Activated CD8-positive, alpha-beta memory T cell treated with anti-CD3 and anti-CD28 coated beads for 4 hours (primary cell): ENCODE measurements at places on chromosomes 5 and 9.

DNA sequence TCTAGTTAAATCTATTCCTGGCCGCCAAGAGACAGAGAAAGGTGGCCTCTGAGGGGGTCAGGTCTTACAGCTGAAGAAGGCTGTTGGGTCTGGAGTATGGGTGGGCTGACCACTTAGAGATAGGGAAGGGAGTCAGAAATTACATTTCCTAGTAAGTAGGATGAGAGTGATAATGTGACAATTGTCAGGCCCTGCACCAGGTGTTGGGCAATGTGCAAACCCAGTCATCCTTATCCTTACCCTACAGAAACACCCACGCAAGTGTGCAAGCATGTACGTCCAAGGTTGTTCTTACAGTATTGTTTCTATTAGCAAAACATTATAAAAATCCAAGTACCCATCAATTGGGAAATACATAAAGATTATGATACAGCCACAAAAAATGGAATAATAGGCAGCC, 9.5 kb downstream of the SPAAR start:
- no peak for DNase-seq

DNA sequence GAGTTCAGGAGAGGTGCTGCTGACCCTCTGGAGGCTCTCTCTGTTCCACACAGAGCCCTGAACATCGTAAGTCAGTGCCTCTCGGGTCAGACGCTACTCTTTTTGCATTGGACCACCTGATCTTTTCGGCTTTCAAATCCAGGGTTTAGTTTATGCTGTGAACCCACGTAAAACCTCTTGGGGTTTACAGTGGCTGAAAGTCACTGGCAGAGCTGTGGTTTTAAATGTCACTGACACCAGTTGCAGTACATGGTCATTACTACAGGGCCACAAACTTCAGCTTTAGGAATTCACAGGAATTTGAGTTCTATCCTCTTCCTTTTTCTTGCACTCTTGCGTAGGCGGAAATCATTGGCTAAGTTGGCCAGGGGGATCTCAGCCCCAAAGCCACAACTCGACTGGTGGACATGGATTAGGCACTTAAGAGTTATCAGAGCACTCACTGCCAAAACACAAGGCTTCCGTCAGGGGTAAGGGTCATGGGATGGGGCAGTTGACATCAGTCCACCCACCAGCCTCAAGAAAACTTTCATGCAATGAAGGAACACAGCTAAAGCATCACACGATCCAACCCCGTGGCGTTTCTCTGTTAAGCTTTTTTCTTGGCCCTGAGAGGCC, 76.9 kb downstream of the SFXN1 start:
- DNase-seq: no peak

DNA sequence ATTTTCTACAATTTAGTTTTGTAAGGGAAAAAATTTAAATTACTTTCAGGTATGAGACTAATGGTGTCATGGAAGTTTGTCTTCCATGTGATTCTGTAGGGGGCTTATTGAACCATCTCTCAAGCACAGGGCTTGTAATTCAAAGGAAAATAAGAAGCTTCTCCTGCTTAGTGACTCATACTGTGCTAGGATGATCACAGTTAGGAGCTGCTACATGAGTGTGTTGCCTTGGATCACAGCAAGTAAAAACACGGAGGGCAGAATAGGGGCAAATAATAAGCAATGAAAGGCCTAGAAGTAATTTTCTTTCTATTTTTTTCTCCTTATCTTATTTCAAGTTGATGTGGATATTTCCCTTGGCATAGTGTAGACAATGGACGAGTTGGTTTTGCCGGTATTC, 28.9 kb downstream of the TMEM167A start:
- no peak for DNase-seq

GRCh38 chr9:133057006-133057405, 4.8 kb upstream of the CEL start:
- DNase-seq: no peak

GRCh38 chr5:154753792-154754191, 1.4 kb upstream of the LARP1 start:
- DNase-seq: no peak

DNA sequence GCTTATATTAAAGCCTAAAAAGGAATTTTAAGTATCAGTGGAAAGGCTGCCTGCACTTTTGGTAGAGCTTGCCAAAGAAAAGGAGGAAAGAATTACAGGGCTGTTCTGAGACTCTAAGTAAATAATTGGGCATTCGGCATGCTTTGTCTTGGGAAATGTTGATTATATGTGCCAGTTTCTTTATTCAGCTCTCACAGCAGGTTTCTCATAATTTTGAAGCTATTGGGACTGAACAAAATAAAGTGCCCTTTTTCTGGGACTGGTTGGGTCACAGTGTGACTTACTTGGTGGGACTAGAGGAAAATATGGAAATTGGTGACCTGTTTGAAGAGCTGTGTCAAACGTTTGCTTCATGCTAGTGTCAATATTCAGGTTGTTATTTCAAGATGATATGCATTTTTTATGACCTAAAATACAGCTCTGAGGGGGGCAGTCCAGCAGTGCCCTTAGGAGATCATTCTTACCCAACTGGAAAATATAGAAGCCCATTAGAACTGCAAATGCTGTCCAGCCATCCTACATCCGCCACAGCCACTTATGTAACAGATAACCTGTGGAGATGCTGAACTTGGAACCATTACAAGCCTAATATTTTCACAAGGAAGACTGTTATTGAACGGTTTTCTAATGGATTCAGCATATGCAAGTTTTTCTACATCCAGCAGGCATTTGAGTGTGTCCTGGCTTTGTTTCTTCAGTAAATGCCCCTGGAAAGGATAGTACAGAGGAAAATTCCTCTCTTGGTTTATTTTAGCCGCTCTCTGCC, 122.4 kb downstream of the SNCAIP start:
- no peak for DNase-seq

DNA sequence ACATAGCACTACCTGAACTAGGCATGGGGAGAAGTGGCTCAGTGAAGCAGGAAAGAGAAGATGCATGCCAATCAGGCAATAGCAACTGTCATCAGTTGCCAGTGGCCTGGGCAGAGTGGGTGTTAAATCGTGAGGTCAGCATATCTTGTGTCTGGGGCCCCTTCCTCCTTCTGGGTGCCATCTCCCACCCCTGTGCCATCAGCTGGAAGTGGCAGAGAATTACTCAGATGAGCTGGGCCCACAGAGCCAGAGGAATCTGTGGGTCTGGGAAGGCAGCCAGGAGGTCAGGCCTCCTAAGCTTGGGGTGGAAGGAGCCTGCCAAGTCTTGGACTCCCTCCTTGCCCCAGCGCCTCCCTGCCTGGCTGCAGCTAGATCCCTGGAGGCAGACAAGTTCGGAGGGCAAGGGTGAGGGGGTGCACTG, 66.5 kb downstream of the GALNT12 start:
- DNase-seq: no peak

DNA sequence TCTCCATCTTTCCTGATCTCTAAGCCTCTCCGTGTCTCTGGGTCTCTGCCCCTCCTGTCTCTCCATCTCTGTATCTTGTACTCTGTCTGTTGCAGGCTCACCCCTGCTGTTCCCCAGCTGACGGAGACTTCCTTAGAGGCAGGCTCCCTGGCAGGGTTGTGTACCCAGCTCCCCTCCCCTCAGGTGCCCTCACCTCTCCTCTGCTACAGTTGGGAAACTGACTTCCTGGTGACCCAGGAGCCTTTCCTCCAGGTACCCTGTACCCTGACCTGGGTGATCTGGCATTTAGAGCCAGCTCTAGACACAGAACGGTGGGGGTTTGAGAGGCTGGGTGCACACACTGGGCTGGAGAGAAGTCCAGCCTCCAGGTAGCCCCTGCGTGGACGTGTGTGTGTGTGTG, 37.7 kb downstream of the CXXC5 start:
- no peak for DNase-seq

- no peak for DNase-seq
Observed at GRCh38 chr9:29796291-29796952, 2223.1 kb upstream of the C9orf72 start.

- no peak for DNase-seq
Observed at GRCh38 chr9:93189369-93190132, 5.6 kb downstream of the WNK2 start.

DNA sequence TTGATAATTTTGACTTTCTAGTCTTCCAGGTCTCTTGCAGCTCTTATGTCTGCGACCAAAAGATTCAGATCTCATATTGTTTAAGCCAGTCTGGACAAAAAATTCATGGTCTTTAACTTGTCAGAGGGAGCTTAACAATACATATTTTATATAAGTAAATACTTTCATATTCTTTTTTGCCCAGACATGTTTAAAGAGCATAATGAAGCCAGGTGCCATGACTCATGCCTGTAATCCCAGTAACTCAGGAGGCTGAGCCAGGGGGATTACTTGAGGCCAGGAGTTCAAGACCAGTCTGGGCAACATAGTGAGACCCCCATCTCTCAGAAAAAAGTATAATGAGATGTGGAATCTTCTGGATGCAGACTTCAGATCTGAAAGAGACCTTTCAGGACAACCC, 69.8 kb downstream of the JMY start:
- DNase-seq: no peak

DNA sequence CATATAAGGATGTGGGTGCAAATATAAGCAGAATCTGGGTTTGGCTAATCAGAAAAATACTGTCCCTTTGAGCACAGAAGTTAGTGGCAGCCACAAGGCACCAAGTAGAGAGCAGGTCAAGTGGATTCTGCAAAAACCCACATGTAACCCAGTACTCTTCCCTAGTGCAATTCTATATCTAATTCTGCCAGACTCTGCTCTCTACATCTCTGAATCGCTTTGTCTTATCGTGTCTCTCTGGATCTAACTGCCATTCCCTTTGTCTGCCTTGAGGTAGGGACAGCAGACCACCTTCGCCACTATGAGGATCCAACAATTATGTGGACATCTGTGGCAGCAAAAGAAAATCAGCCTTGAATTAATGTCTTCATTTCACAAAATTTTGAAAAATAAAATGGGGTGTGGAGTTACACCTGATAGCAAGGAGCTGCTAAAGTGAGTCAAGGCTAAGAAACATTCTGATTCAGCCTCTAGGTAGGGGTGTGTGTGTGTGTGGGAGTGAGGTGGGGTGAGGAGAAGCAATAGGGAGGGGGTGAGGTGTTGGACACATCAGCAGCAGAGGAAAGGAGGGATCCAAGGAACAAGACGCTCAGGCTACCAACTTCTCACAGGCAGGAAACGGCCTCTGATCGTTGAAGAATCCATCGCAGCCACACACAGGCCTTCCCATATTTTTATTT, 33.7 kb upstream of the ZNF366 start:
- DNase-seq: no peak

DNA sequence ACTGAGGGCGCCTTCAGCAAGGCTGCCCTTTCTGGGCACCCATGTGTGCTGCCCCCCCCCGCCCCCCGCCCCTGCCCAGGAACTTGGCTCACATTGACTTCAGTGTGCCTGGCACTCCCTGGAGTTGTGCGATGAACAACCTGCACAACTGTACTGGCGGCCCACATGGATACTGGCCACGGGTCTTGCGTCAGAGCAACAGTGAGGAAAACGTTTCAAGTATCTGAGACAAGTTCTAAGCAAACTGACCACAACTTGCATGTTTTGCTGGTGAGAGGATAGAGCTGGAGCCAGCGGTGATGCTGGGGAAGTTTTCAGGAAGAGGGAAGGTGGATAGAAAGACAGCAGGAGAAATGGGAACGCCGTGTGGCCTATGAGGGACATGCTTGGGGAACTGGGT, 45.4 kb downstream of the HABP4 start:
- DNase-seq: no peak

DNA sequence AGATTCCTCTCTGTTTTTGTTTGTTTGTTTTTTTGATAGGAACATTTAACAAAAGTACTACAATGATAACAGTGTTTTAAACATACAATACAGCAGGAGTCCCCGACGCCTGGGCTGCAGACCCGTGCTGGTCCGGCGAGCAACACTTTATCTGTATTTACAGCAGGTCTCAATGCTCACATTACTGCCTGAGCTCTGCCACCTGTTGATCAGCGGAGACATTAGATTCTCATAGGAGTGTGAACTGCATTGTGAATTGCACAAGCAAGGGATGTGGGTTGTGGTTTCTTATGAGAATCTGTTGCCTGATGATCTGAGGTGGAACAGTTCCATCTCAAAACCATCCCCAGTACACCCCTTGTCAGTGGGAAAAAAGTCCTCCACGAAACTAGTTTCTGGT, 1068.5 kb upstream of the CDH10 start:
- DNase-seq: no peak
